ENCODE measurements at places on chromosomes 16 and 17.
A peak's percentile ranks its signal among the peaks of the same experiment; 100 is the strongest.

- DNase-seq = no peak
Measured at GRCh38 chr16:87499189-87499486, 6.3 kb upstream of the ZCCHC14 start.

DNA sequence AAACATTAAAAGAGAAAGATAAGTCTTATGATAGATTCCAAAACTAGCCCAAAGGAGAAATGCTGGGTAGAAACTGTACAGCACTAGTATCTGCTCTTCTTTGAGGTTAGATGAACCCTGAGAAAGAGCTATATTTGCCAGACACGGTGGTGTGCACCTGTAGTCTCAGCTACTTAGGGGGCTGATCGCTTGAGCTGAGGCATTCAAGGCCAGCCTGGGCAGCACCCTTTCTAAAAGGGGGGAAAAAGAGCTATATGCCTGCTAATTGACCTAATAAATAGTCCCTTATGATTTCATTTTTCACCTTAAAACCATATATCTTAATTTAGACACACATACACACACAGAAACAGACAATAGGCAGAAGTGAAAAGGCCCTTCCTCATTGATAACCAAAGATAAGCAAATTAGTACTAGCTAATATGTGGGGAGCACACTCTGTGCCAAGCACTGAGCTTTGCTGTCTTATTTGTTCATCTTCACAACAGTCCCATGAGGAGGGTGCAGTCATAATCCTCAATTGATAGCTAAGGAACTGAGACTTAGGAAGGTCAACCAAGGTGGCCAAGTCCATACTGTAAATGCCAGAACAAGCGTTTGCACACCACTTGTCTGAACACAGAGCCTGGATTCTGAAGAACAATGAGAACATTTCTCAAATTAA is 56.6 kb upstream of the NLK start:
- no peak for DNase-seq

- DNase-seq = peak; percentile 78
Measured at GRCh38 chr16:51152691-51153576, 1.9 kb upstream of the SALL1 start.

- no peak for DNase-seq
Measured at GRCh38 chr16:31413381-31413780, 14.8 kb downstream of the COX6A2 start.

GRCh38 chr16:20243731-20244281 is 83.5 kb downstream of the GP2 start:
- peak; percentile 31 for DNase-seq

- no peak for DNase-seq
Measured at GRCh38 chr16:75074920-75075687, 41.5 kb downstream of the LDHD start.

DNA sequence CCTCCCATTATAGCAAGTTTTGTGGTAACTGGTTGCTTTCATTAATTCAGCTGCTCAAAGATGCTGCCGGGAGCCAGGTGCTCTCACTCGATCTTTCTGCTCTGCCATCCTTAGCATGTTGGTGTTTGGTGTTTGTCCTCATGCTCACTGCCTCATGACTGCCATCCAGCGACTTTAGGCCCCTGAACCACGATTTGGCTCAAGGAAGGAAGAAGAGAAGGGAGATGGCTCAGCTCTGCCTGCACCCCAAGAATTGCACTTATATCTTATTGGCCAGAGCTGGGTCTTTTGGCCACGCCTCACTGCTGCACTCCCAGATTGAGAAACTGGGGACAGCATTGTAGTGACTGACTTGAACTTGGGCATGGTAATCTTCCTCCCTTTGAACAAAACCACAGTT is 52.7 kb downstream of the ARSG start:
- DNase-seq = no peak

- DNase-seq = peak; percentile 77
Measured at GRCh38 chr16:79653373-79653891, 52.9 kb upstream of the MAF start.

GRCh38 chr17:72569148-72569946 is 448.5 kb downstream of the SOX9 start:
- DNase-seq = peak; percentile 62

DNA sequence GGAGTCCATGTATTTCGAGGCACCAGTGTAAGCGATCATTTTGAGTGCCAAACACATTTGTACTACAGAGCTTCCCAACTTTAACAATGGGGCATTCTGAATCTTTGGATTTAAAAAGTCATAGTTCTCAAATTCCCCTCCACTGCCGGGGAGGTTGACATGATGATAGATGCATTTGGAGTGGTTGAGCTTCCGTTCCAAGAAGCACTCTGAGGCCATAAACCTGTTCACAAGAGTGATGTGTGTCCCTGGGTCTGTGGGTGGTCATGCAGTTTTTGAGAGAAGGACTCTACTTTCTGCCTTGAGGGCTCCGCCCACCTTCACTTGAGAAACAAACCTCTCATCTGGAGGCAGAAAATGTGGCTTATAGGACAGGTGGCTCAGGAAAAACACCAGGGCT is 43.7 kb downstream of the IRX5 start:
- no peak for DNase-seq

GRCh38 chr17:32215696-32216095 is 49.9 kb upstream of the RHBDL3 start:
- DNase-seq = no peak

DNA sequence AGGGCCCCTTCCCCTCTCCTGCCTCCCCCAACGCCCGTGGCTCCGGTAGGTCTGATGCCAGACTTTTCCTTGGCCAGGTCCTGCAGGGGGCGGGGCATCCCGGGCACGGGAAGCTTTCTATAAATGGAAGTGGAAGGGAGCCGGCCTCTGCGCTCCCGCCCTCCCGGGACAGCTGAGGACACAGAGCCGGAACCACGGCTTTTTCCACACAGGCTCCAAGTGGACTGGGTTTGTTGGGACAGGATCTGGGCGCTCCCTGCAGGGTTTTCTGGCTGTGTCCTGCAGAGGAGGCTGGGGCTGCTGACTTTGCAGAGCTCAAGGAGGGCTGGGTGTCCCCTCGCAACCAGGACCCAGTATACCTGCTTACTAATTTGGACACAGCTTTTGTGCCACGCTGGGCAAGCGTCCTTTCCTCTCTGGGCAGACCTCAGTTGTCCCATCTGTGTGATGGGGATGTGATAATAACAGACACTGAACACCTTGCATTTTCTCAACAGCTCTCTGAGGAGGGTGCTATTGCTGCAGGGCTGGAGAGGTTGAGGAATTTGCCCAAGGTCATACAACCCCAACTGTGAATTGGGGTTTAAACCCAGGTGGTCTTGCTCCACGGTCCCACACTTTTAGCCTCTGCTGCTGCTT is 1.8 kb downstream of the TNS4 start:
- DNase-seq = peak; percentile 63

DNA sequence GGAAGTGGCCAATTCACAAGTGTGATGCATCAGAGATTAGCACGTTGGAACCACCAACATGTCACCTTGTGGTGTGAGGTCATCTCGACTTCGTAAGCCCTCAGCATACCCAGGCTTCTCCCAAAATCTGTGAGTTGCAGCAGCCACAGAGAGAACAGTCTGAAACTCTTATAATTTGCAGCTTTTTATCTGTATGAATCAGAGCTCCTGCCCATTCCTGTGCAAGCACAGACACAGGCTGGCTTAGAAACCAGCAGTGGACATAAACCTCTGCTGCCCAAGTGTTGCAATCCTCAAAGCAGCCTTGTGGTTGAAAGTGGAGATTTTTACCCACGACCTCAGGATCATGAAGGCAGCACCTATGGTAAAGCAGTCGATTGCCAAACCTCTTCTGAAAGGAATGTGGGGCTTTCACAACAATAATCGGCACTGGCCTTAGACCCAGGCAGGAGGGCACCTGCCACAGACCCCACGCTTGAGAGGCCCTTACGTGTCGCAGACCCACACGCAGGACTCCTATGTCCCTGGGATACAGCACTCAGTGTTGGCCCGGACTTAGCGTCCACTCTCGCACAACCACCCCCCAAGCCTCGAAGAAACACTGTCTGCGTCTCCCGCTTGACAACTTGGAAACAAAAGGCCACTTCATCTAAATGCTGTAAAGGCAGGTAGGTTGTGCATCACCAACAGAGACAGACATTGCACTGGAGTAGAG is 24.5 kb upstream of the OSGIN1 start:
- no peak for DNase-seq

DNA sequence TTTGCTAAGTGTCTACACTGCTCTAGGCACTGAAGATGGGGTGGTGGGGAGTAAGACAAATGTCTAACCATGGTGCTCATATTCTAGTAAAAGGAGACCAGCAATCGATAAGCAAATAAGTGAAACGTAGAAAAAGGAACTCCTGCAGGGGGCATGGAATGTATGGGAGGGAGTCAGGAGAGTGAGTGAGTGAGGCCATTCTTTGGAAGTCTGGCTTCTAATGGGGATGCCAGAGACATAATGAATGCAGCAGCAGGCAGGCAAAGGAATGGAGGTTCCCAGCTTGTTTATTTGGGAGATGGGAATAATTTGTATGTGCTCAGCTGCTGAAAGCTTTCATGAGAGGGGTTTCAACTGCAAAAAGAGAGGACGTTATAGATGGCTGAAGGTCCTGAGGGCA is 216.4 kb upstream of the DYNLRB2 start:
- DNase-seq = no peak

GRCh38 chr16:5347561-5347960 is 250.0 kb upstream of the EEF2KMT start:
- no peak for DNase-seq

GRCh38 chr17:42363767-42364585 is 24.3 kb downstream of the STAT3 start:
- DNase-seq = no peak

- no peak for DNase-seq
Measured at GRCh38 chr17:62870552-62870971, 62.4 kb upstream of the MARCHF10 start.

GRCh38 chr16:56222474-56222997 is 31.2 kb downstream of the GNAO1 start:
- no peak for DNase-seq

DNA sequence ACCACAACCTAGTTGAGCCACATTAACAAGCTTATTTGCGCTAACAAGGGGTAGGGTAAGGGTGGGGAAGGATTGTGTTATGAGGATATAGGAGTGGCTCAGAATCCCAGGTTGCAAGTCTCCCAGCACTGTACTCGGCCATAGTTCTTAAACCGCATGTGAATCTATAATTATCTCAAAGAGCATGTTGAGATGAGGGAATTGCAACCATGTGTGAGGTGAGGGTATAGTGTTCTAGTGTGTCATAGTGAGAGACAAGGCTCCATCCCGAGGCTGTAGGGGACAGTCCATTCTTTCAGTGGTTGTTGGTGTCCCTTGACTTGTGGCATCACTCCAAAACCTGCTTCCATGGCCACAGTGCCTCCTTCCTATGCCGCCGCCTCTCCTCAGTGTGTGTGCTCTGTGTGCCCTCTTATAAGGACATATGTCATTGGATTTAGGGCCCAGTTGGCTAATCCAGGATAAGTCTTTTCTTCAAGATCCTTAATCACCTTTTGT is 22.7 kb upstream of the ATP5MC1 start:
- DNase-seq = no peak

DNA sequence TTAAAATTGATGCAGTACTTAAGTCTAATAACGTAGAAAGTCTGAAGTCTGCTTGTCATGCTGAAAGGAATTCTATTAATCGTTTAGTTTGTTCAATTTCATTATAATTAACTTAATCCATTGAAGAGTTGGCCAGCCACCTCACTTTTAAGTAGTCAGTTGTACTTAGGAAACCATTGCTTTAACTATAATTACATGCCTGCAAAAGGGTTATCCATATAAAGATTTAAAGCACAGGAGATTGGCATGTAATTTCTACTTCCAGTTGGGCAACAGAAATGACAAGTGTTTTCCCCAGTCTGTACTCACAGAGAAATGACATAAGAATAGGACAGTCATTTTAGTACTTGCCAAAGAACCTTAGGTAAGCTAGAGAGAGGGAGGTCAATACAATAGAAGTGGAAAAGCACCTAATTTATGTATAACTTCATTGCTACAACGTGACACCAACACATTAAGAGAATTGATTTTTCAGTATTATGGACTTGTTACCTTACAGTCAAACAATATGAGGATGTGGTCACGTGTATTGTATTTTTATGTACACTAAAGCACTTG is 3.7 kb upstream of the USP32 start:
- DNase-seq = no peak

- no peak for DNase-seq
Measured at GRCh38 chr16:3511286-3512180, 10.7 kb downstream of the CLUAP1 start.

DNA sequence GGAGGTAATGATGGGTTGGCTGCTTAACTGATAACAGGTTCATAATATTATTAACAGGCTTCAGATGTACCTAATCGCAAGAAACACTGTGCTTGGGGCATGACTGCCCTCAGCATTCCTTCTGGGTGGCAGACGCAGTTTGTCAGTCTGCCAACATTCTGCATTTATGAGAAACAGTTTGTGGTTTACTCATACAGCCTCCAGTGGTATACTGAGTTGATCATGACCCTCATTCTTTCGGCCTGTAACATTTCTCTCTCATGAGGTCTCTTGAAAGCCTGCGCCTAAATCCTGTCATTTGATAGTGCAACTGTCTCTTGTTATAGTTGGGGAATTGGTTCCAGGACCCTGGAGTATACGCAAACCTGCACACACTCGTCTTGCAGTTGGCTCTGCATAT is 4.9 kb upstream of the RUSF1 start:
- no peak for DNase-seq

DNA sequence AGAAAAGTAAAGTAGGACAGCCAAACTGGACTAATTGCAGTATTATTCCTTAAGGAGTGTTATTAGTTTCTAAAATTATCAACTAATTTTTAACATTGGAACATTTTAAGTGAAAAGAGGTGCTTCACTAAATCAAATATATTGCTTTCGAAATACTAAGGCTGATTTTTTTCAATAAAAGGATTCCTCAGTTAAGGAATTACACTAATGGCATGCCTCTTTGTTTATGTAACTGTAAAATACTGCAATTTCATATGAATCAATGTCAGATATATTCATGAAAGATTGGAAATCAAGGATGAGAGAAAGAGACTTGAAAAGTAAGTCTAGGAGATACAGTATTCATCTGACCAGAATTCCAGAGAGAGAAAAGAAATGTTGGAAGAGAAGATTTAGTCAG is 129.8 kb downstream of the TANC2 start:
- DNase-seq = no peak

DNA sequence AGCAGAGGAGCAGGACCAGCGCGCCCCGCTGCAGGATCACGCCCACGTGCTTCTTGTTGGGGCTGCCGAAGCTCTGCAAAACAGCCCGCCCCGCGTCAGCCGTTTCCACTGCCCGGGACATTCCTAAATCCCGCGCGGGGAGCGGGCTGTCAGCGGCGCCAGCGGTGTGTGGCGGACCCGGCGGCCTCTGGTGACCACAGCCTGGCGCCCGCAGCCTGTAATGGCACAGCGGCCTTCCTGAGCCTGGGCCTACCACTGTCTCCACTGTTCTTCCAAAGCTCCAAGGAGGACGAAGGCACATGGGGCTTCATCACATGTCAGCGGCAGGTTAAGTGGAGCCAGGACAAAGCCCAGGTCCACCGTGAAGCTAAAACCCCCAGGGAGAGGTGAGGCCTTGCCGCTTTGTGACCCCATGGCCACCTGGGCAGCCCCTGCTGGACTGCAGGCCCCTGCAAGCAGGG is 2.5 kb downstream of the SLC47A2 start:
- no peak for DNase-seq

GRCh38 chr17:45666046-45666600 is 118.0 kb upstream of the CRHR1 start:
- no peak for DNase-seq

GRCh38 chr16:84115919-84116719 is 623 bp downstream of the MBTPS1 start:
- DNase-seq = peak; percentile 72
